ENCODE measurements at places on chromosomes 12 and 14.

- no peak for DNase-seq
Observed at GRCh38 chr14:94050231-94050880, 24.2 kb downstream of the OTUB2 start.

- no peak for DNase-seq
Observed at GRCh38 chr14:33564774-33565630, 385.9 kb downstream of the EGLN3 start.

GRCh38 chr12:47269916-47270315, 190.2 kb upstream of the AMIGO2 start:
- no peak for DNase-seq

DNA sequence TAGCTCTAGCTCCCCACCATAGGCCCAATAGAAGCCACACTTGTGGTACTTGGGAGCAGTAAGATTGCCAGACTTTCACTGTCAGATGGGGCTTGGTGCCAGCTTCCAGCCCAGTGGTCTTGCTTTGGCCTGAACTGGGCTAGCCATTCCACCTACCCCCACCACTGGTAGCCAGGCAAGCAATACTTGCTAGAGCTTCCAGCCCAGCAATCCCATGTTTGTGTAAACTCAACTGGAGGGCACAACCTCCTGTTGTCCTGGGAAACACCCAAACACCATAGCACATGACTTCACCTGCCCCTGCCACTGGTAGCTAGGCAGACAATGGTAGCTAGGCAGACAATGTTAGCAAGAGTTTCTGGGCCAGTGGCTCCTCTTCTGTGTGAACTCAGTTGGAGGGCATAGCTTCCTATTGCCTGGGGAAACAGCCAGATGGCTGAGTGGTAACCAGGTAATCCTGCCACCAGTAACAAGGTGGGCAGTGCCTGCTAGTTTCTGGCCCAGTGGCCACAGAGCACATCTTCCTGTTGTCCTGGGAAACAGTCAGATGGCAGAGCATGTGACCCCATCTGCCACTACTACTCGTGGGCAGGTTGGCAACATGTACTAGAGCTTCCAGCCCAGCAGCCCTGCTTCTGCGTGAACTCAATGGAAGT, 5.6 kb upstream of the OR6C76 start:
- DNase-seq: no peak

- peak; percentile 73 for DNase-seq
Observed at GRCh38 chr14:96362071-96362964, 823 bp downstream of the ATG2B start.

DNA sequence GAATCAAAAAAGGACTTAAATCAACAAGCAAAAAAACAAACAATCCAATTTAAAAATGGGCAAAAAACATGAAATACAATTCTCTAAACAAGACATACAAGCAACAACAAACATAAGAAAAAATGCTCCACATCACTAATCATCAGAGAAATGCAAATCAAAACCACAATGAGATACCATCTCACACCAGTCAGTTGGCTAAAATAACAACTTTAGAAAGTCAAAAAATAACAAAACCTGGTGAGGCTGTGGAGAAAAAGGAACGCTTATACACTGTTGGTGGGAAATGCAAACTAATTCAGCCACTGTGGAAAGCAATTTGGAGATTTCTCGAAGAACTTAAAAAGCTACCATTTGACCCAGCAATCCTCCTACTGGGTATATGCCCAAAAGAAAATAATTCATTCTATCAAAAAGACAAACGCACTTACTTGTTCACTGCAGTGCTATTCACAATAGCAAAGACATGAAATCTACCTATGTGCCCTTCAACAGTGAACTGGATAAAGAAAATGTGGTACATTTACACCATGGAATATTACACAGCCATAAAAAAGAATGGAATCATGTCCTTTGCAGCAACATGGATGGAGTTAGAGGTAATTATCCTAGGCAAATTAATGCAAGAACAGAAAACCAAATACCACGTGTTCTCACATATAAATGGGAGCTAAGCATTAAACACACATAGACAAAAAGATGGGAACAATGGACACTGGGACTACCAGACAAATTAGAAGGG, 26.9 kb downstream of the PRKD1 start:
- no peak for DNase-seq

DNA sequence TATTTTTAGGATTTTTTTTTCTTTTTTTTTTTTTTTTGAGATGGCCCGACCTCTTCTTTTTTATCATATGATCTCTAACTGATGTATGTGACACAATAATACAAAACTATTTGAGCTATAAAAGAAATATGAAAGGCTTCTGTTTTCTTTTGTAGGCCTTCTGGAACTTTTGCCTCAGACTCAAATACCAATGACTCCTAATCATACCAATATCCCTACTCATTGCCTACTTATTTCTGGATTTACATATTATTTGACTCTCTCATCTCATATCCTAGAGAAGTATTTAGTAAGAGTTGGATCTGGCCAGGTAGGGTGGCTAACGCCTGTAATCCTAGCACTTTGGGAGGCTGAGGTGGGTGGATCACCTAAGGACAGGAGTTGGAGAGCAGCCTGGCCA, 12.7 kb upstream of the WDR89 start:
- DNase-seq: no peak

DNA sequence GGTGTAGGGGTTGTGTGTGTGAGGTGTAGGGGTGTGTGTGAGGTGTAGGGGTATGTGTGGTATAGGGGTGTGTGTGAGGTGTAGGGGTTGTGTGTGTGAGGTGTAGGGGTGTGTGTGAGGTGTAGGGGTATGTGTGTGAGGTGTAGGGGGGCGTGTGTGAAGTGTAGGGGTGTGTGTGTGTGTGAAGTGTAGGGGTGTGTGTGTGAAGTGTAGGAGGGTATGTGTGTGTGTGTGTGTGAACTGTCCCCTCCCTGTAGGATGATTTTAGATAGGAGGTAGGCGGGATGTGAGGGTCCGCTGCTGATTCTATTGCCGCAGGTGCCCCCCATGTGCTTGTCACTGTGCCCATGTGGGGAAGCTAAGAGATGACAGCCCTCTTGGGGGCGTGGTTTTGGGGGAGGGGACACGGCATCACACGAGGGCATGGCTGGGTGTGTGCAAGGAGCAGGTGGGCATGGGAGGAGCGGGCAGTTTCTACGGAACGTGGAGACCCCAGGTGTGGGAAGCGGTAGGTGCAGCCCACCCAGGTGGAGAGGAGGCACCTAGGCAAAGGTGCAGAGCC, 88.5 kb downstream of the DDX51 start:
- no peak for DNase-seq

Measured in stimulated activated naive CD4-positive, alpha-beta T cell (primary cell).